ENCODE measurements at places on chromosomes 1 and 21. TPM values are rescaled to one million over a fixed set of nuclear protein-coding genes. Genes with fewer than 3 reads are reported as not detected.

TLCD4 gene
- total RNA-seq = 0.32 TPM

DNA sequence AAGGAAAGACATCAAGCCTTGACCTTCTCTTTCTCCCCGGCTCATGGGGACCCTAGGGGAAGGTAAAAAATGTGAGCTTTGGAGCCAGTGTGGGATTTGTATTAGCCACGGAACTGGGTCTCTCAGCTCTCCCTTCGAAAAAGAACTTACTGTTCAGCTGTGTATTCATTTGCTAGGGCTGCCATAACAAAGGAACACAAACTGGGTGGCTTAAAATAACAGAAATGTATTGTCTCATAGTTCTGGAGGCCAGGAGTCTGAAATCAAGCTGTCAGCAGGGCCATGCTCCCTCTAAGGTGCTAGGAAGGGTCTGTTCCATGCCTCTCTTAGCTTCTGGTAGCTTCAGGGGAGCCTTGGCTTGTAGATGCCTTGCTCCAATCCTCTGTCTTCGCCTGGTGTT is 83.5 kb upstream of the SLC2A1 start:
- H3K4me1 ChIP-seq = peaks cover 2% of the 10 kb centered on the region
- DNase-seq = no peak
- H3K36me3 ChIP-seq = no peaks in the 10 kb centered on the region
- no peak overlapping the region for H3K27ac ChIP-seq
- no peak overlapping the region for H3K4me3 ChIP-seq

FLVCR1 gene
- total RNA-seq = 11.9 TPM

GRCh38 chr1:2504949-2505272 is 21.5 kb downstream of the PANK4 start:
- H3K27me3 ChIP-seq = no peaks in the 10 kb centered on the region
- no peak overlapping the region for H3K4me3 ChIP-seq
- peaks cover 6% of the 10 kb centered on the region for H3K4me1 ChIP-seq
- H3K27ac ChIP-seq = no peak overlapping the region
- H3K36me3 ChIP-seq = peaks cover 3% of the 10 kb centered on the region

TTC22 gene
- 3.5 TPM for total RNA-seq

NUDT4B gene
- total RNA-seq = not detected

GRCh38 chr1:221782477-221782876 is 40.6 kb upstream of the DUSP10 start:
- peak overlapping the region; percentile 61 for H3K27ac ChIP-seq
- DNase-seq = no peak
- H3K27me3 ChIP-seq = no peaks in the 10 kb centered on the region
- no peak overlapping the region for H3K4me3 ChIP-seq

- no peak overlapping the region for H3K4me3 ChIP-seq
- no peaks in the 10 kb centered on the region for H3K27me3 ChIP-seq
- H3K27ac ChIP-seq = no peak overlapping the region
- H3K4me1 ChIP-seq = peaks cover 8% of the 10 kb centered on the region
These were observed 30.7 kb downstream of the PGM1 start for GRCh38 chr1:63623952-63624351.

- H3K4me1 ChIP-seq = peaks cover 13% of the 10 kb centered on the region
- H3K27ac ChIP-seq = peak overlapping the region; percentile 61
- no peaks in the 10 kb centered on the region for H3K27me3 ChIP-seq
- H3K36me3 ChIP-seq = peaks cover 3% of the 10 kb centered on the region
These were observed 9.7 kb downstream of the SMYD3 start for GRCh38 chr1:246497331-246497915.

GRCh38 chr1:5287178-5288150 is 633.1 kb downstream of the AJAP1 start:
- no peak overlapping the region for H3K4me3 ChIP-seq
- DNase-seq = no peak
- no peak overlapping the region for H3K27ac ChIP-seq
- H3K4me1 ChIP-seq = no peaks in the 10 kb centered on the region
- H3K36me3 ChIP-seq = no peaks in the 10 kb centered on the region
- H3K27me3 ChIP-seq = no peaks in the 10 kb centered on the region

DNA sequence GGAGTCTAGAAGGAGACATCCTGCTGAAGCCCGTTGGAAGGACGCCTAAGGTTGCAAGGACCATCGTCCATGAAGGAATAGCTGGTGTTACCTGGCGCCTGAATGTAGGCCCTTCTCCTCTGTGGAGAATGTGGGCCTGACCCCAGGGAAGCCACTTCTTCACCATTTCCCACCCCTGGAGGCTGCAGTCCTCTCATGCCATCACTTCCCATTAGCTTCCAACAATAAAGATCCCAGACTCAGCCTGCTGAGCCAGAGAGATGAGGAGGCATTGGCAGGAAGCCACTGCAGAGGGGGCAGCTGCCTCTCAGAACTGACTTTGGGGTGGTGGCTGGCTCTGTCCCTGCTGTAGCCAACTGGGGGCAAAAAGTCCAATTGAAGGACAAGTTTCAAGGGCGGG is 21.3 kb upstream of the KCNE2 start:
- H3K4me3 ChIP-seq = no peak overlapping the region
- no peaks in the 10 kb centered on the region for H3K36me3 ChIP-seq
- no peak for DNase-seq
- H3K27ac ChIP-seq = no peak overlapping the region
- H3K4me1 ChIP-seq = peaks cover 11% of the 10 kb centered on the region

DNA sequence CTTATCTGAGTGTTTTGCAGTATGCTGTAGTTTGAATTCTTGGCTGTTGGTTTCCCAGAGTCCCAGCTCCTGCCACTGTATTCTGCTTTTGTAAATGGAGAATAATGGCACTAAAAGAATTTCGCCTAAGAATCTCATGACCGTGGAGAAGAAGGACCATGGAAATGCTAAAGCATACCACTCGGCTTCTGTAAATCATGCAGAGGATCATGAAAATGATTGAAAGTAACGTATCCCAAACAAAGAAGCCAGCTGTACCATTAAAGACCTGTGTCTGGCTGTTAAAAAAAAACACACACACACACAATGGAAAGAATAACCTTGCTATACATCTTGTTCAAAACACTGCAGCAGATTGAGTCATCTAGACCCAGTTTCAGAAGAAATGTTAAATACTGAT is 287.9 kb downstream of the ZNF326 start:
- DNase-seq = no peak
- no peaks in the 10 kb centered on the region for H3K27me3 ChIP-seq
- no peak overlapping the region for H3K27ac ChIP-seq
- H3K36me3 ChIP-seq = no peaks in the 10 kb centered on the region
- H3K4me3 ChIP-seq = no peak overlapping the region

DNA sequence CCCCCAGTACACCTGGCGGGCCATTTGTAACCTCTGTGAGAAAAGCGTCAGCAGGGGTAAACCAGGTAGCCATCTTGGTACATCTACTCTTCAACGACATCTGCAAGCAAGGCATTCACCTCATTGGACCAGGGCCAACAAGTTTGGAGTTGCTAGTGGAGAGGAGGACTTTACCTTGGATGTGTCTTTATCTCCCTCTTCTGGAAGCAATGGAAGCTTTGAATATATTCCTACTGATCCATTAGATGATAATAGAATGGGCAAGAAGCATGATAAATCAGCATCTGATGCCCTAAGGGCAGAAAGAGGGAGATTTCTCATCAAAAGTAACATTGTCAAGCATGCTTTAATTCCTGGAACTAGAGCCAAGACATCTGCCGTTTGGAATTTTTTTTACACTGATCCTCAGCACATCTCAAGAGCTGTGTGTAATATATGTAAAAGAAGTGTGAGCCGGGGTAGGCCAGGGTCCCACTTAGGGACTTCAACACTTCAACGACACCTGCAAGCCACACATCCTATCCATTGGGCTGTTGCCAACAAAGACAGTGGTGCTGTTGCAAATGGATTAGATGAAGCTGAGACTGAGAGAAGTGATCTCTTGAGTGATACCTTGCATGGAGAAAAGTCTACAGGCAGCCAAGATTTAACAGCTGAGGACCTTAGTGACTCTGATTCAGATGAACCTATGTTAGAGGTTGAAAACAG is 2.7 kb downstream of the ZBED6 start:
- no peak for DNase-seq
- H3K27ac ChIP-seq = no peak overlapping the region
- peaks cover 54% of the 10 kb centered on the region for H3K36me3 ChIP-seq
- no peaks in the 10 kb centered on the region for H3K27me3 ChIP-seq

DNA sequence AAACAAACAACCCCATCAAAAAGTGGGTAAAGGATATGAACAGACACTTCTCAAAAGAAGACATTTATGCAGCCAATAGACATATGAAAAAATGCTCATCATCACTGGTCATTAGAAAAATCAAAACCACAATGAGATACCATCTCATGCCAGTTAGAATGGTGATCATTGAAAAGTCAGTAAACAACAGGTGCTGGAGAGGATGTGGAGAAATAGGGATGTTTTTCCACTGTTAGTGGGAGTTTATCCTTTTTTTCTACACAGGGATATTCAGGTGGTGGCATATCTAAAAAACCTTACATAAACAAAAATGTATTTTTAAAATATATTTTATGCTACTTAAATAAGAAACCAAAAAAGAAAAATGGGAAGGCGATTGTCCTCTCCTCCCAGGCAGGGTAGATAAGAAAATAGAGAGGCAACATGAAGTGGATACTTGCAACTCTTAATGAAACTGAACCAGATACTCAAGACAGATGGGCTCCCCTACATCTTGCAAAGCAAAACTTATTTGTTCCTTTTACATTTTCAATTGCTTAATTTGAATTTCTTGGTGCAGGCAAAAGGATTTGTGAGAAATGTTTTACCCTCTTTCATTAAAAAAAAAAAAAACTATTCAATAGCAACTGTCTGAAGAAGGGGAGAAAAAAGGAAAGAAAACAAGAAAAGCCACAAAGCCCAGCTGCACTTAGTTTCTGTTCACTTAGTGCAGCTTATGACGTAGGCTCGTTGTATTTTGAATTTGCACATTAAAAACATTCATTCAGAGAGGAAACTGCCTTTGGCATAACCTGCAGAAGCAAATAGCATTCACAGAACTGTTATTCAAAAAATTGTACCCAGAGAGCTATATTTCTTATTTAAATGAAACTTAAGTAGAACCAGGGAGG is 36.9 kb upstream of the RGS1 start:
- peaks cover 46% of the 10 kb centered on the region for H3K4me1 ChIP-seq
- H3K27ac ChIP-seq = peak overlapping the region; percentile 83
- H3K4me3 ChIP-seq = no peak overlapping the region
- no peaks in the 10 kb centered on the region for H3K36me3 ChIP-seq
- H3K27me3 ChIP-seq = no peaks in the 10 kb centered on the region
- DNase-seq = peak; percentile 50

NID1 gene
- total RNA-seq = 0.04 TPM

DNA sequence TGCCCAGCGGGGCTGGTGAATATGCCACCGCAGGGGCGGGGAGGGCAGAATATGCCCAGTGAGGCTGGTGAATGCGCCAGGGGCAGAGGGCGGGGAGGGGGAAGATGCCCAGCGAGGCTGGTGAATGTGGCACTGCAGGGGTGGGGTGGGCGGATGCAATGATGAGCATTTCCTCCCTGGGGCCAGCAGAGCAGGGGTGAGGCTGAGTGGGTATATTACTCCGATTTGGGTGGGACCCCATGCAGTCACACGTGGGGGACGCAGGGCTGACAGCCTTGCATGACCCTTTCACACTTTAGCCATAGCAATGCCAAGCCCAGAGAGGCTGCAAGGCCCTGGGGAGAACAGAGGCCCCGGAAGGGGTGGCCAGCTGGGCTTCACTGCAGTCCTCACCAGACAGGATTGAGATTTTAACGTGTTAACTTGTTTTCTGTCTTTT is 9.3 kb upstream of the SLX9 start:
- H3K27me3 ChIP-seq = no peaks in the 10 kb centered on the region
- peaks cover 50% of the 10 kb centered on the region for H3K4me1 ChIP-seq
- H3K27ac ChIP-seq = peak overlapping the region; percentile 84
- DNase-seq = peak; percentile 89
- H3K4me3 ChIP-seq = peak overlapping the region; percentile 78

- peaks cover 69% of the 10 kb centered on the region for H3K36me3 ChIP-seq
- no peak overlapping the region for H3K4me3 ChIP-seq
- no peak for DNase-seq
- H3K4me1 ChIP-seq = peaks cover 9% of the 10 kb centered on the region
These were observed 22.7 kb upstream of the DNAJC28 start for GRCh38 chr21:33514229-33514628.

- peaks cover 7% of the 10 kb centered on the region for H3K27me3 ChIP-seq
- H3K4me1 ChIP-seq = peaks cover 26% of the 10 kb centered on the region
- no peak overlapping the region for H3K4me3 ChIP-seq
- no peak overlapping the region for H3K27ac ChIP-seq
These were observed 37.1 kb upstream of the CR2 start for GRCh38 chr1:207417076-207417475.

DNA sequence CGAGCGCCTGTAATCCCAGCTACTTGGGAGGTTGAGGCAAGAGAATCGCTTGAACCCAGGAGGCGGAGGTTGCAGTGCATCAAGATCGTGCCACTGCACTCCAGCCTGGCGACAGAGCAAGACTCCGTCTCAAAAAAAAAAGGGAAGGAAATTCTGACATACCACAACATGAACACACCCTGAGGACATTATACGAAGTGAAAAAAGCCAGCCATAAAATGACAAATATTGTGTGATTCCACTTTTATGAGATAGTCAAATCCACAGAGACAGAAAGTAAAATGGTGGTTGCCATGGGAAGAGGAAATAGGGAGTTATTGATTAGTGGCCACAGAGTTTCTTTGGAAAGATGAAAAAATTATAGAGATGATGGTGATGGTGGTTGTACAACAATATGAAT is 41.7 kb downstream of the EVI5 start:
- no peak overlapping the region for H3K27ac ChIP-seq
- peaks cover 4% of the 10 kb centered on the region for H3K4me1 ChIP-seq
- H3K4me3 ChIP-seq = no peak overlapping the region

- H3K27ac ChIP-seq = peak overlapping the region; percentile 58
- no peak overlapping the region for H3K4me3 ChIP-seq
- DNase-seq = peak; percentile 34
- no peaks in the 10 kb centered on the region for H3K27me3 ChIP-seq
- H3K4me1 ChIP-seq = peaks cover 6% of the 10 kb centered on the region
These were observed 200.0 kb downstream of the GABPA start for GRCh38 chr21:25934771-25935224.

MRPS15 gene
- 129 TPM for total RNA-seq

GRCh38 chr21:21196087-21196486 is 197.9 kb downstream of the NCAM2 start:
- H3K4me3 ChIP-seq = no peak overlapping the region
- no peak for DNase-seq
- peaks cover 10% of the 10 kb centered on the region for H3K4me1 ChIP-seq
- H3K27ac ChIP-seq = no peak overlapping the region

DNA sequence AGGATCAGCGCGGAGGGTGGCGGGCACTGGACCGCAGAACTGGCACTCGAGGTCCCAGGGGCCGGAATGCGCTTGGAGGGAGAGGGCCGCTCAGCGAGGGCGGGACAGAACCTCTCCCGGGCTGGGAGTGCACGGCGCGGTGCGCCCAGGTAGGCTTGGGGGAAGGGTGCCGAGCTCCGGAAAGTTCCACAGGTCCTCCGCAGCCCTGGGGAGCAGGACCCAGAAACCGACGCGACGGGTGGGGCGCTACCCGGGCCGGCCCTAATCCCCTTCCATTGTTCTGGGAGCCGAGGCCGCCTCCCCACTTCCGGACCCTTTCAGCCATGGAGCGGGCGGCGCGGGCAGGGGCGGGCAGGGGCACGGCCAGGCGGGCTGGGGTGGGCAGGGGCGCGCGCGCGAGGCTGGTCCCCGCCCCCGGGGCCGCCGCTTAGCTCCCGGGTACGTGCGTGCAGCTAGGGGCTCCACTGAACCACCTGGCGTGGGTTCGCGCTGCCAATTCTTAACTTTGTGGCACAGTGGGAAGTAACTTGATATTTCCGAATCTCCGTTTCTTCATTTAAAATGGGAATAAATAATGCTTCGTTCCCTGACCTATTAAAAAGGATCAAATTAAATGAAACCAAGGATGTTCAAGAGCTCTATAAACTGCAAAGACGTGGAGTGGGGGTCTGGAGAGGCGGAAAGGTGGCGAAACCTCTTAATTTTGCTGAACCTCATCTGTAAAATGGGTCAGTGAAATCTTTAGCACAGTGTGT is 20.7 kb downstream of the LGR6 start:
- peaks cover 38% of the 10 kb centered on the region for H3K27me3 ChIP-seq
- H3K4me3 ChIP-seq = peak overlapping the region; percentile 49
- H3K27ac ChIP-seq = no peak overlapping the region
- no peak for DNase-seq
- H3K36me3 ChIP-seq = no peaks in the 10 kb centered on the region
- peaks cover 5% of the 10 kb centered on the region for H3K4me1 ChIP-seq

Measured in activated CD8-positive, alpha-beta T cell treated with anti-CD3 and anti-CD28 coated beads for 36 hours (primary cell).